SJSA1 (cell line): ENCODE measurements at places on chromosomes 3 and 15. TPM values are rescaled to one million over a fixed set of nuclear protein-coding genes. Genes with fewer than 3 reads are reported as not detected.

Gene TTLL13
- not detected in 2 replicates for total RNA-seq

Gene CYP1A2
- total RNA-seq, result not detected in 2 replicates

DNA sequence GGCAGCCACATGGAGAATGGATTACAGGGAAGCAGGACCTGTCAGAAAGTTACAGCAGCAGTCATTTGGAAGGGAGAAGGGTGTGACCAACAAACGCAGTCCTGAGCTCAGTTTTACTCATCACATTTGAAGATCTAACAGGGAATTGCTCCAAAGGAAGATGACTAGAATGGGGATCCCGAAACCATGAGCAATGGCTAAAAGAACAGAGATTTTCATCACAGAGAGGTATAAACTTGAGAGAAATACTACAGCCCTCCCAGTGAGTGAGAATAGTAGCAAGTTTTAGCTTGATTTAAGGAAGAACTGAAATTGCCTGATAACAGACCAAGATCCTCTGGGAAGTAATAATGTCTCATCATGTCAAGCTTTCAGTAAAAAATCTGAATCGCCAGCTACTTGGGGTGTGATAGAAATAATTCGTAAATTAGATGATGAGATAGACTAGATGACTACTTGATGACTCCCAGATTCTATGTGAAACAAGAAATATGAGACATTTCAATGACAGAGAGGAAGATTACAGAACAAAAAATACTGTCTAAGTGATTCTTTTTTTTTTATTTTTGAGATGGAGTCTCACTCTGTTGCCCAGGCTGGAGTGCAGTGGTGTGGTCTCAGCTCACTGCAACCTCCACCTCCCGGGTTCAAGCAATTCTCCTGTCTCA is 16.9 kb downstream of the CD47 start:
- DNase-seq, result no peak

- DNase-seq, result no peak
Measured at GRCh38 chr3:154421083-154421482, 8.9 kb downstream of the GPR149 start.

- DNase-seq, result peak; percentile 64
Measured at GRCh38 chr3:177357352-177358090, 160.2 kb upstream of the TBL1XR1 start.

GRCh38 chr3:187571701-187572100 is 98.5 kb downstream of the SST start:
- no peak for DNase-seq

DNA sequence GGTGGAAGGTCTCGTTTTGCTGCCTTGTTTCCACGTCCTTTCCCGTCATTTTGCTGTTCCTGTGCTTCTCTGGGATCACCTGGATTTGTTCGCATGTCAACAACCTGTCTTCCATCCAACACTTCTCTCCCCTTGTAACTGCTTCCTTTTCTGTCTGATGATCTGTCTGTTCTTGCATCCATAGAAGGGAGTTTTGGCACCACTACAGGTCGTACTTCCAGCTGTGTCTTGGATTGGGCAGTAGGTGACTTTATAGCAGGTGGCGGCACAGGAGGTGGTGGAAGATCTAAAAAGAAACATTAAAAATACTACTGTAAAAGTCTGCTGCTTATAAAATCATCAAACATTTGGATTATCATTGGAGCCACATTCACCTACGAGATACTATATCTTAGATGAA is 1161.0 kb downstream of the ROBO1 start:
- no peak for DNase-seq
